ENCODE measurements at places on chromosomes 4 and X. TPM values are rescaled to one million over a fixed set of nuclear protein-coding genes. Genes with fewer than 3 reads are reported as not detected.

TRAM1L1 gene
- total RNA-seq = 4.6 TPM

CENPE gene
- total RNA-seq = 1.3 TPM

- no peak for DNase-seq
These were observed 70.9 kb upstream of the UGT2B7 start for GRCh38 chr4:69025191-69025998.

GRCh38 chrX:112636951-112637581 is 42.7 kb downstream of the LHFPL1 start:
- DNase-seq = no peak

- DNase-seq = no peak
These were observed 264.9 kb upstream of the ZC4H2 start for GRCh38 chrX:65241059-65241721.

GRCh38 chr4:127641524-127641923 is 8.8 kb downstream of the INTU start:
- DNase-seq = no peak
